ENCODE measurements at places on chromosomes 2 and 18. TPM values are rescaled to one million over a fixed set of nuclear protein-coding genes. Genes with fewer than 3 reads are reported as not detected.
A peak's percentile ranks its signal among the peaks of the same experiment; 100 is the strongest.

DNA sequence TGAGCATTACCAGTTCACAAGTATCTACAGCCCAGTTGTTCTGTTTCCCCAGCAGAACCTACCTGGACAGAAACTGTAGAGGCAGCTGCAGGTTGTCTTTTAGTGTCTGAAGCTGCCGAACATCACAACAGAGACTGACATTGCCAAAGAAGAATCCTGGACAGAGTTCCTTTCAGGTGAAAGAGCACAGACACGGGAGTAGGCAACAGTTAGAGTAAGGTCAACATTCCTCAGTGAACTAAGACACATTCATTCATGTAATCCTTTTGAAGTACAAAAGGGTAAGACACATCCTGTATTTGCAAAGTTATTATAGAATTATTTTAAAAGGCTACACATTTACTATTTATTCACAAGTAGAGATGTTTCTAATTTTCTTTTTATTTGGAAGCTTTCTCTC, 14.3 kb downstream of the NPC1 start:
- H3K4me1 ChIP-seq = peaks cover 24% of the 10 kb centered on the region
- no peak overlapping the region for H3K27ac ChIP-seq
- H3K36me3 ChIP-seq = peaks cover 38% of the 10 kb centered on the region
- H3K4me3 ChIP-seq = no peak overlapping the region
- H3K27me3 ChIP-seq = no peaks in the 10 kb centered on the region

GRCh38 chr2:174210862-174211261, 37.5 kb downstream of the OLA1 start:
- H3K4me3 ChIP-seq = no peak overlapping the region
- H3K27ac ChIP-seq = no peak overlapping the region

DNA sequence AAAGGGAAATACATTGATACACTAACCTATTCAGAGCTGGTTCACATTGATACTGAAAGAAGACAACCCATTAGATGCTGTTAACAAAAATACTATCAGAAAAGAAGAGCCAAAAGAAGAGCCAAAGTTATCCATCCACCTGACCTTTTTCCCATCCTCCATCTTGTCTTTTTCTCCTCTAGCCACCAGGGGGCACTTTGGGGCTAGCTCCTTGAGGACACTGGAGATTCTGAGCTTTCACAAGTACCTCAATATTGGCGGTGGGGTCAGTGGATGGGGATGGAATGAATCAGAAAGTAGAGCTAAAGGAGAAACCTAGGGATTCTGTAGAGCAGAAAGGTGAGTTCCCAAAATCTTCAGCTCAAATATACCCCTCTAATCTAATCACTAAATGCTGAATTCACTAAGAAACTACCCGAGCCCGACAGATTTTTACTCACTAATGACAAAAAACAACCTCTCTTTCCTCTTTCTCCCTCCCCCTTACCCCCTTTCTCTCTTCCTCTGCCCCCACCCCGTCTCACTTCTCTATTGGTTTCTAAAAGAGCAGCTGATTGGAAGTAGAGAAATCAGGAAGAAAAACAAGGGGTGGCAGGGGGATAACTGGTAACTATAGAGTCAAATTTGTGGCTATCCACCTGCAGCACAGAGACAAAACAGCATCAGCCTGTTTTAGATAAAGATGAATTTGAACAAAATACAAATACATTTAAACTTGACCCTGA, 203.3 kb downstream of the TCF4 start:
- peak; percentile 14 for DNase-seq
- no peak overlapping the region for H3K4me3 ChIP-seq
- H3K27me3 ChIP-seq = no peaks in the 10 kb centered on the region
- no peaks in the 10 kb centered on the region for H3K4me1 ChIP-seq

GRCh38 chr2:143481237-143481623, 352.0 kb downstream of the ARHGAP15 start:
- no peak overlapping the region for H3K27ac ChIP-seq
- H3K4me3 ChIP-seq = no peak overlapping the region
- no peaks in the 10 kb centered on the region for H3K27me3 ChIP-seq
- H3K36me3 ChIP-seq = peaks cover 4% of the 10 kb centered on the region
- no peak for DNase-seq

DNA sequence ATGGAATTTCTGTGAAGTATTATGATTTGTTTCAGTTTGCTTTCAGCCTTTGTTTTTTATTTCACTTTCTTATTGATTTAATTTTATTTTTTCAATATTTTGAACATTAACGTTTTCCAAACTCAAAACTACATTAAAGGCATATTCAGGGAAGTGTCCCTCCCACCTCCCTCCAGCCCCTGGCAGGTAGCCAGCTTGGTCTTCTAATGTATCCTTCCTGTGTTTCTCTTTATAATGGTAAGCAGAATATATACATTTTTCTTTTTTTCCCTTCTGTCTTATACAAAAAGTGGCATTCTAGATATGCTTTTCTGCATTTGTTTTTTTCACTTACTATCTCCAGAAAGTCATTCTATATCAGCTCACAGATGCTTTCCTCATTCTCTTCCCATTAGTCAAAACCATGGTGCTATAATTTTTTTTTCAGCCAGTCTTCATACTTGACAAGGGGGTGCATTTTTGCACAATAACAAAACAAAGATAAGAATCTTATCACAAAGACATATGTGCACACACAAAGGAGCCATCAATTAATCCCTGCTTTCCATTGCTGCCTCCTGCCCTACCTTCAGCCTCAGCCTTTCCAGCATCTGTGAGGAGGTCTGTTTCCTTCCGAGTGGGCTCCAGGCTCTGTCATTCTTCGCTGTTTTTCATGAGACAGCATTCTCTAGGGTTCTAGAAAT, 33.7 kb upstream of the TMEM177 start:
- H3K4me3 ChIP-seq = no peak overlapping the region
- no peak for DNase-seq
- H3K4me1 ChIP-seq = peaks cover 3% of the 10 kb centered on the region
- H3K27me3 ChIP-seq = no peaks in the 10 kb centered on the region
- H3K27ac ChIP-seq = no peak overlapping the region

DNA sequence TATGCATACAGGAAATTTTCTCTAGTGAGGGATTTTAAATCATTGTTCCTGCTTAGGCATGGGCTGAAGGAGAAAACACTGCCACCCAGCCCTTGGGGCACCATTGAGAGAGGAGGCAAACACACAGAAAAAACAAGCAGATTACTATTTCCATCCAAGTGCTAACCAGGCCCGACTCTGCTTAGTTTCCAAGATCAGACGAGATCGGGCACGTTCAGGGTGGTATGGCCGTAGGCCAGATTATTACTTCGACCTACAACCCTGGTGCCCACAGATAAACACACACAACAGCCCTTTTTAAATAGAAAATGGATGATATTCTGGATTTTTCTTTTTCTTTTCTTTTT, 45.4 kb upstream of the RHOB start:
- H3K4me1 ChIP-seq = no peaks in the 10 kb centered on the region
- no peaks in the 10 kb centered on the region for H3K36me3 ChIP-seq
- no peak overlapping the region for H3K27ac ChIP-seq
- DNase-seq = no peak
- H3K4me3 ChIP-seq = no peak overlapping the region

DNA sequence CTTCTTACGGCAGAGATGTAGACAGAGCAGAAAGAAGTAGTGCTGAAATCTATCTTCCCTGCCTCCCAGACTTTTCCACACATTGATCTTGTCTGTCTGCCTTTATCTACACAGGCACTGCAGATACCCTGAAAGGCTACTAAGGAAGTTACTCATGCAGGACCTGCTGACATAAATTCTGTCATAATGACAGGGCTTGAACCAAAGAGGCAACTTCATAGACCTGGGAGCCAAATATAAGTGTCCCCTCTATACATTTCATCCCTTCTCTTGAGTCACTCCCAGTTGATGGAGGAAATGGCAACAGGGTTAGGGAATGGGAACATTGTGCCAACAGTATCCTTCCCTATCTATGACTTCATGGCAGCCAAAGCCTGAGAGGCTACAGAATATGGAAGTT, 157.5 kb downstream of the TNS1 start:
- H3K27ac ChIP-seq = no peak overlapping the region
- H3K4me3 ChIP-seq = no peak overlapping the region
- no peak for DNase-seq
- no peaks in the 10 kb centered on the region for H3K27me3 ChIP-seq
- H3K36me3 ChIP-seq = no peaks in the 10 kb centered on the region
- no peaks in the 10 kb centered on the region for H3K4me1 ChIP-seq

- H3K4me1 ChIP-seq = peaks cover 3% of the 10 kb centered on the region
- H3K4me3 ChIP-seq = no peak overlapping the region
- no peak overlapping the region for H3K27ac ChIP-seq
- H3K27me3 ChIP-seq = no peaks in the 10 kb centered on the region
- H3K36me3 ChIP-seq = no peaks in the 10 kb centered on the region
Measured at GRCh38 chr2:105383432-105384166, 15.3 kb downstream of the FHL2 start.

GRCh38 chr18:42024131-42024530, 69.1 kb downstream of the PIK3C3 start:
- no peaks in the 10 kb centered on the region for H3K27me3 ChIP-seq
- no peak overlapping the region for H3K27ac ChIP-seq
- no peak for DNase-seq
- peaks cover 13% of the 10 kb centered on the region for H3K36me3 ChIP-seq
- H3K4me1 ChIP-seq = peaks cover 27% of the 10 kb centered on the region

GRCh38 chr18:50359806-50360205, 15.0 kb upstream of the SKA1 start:
- no peak overlapping the region for H3K4me3 ChIP-seq
- H3K4me1 ChIP-seq = peaks cover 5% of the 10 kb centered on the region
- no peak overlapping the region for H3K27ac ChIP-seq
- H3K27me3 ChIP-seq = peaks cover 7% of the 10 kb centered on the region
- DNase-seq = no peak

DNA sequence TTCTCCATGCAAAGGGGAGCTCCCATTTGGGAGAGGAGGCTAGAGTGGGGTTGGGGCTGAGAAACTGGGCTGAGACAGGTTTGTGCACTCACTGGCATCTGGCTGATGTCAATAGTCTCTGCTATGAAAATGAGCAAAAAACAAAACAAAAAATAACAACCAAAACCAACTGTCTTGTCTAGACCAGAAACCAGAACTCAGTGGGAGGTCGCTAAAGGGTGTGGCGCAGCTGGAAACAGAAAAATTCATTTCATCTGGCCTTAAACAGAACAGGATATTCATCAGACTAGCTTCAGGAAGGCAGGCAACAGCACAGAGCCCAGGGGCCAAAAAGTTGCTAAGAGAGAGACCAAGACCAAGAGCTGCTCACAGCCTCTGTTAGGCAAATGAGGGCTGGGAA, 126.1 kb downstream of the THNSL2 start:
- no peaks in the 10 kb centered on the region for H3K36me3 ChIP-seq
- DNase-seq = no peak
- no peaks in the 10 kb centered on the region for H3K4me1 ChIP-seq
- H3K4me3 ChIP-seq = no peak overlapping the region

DNA sequence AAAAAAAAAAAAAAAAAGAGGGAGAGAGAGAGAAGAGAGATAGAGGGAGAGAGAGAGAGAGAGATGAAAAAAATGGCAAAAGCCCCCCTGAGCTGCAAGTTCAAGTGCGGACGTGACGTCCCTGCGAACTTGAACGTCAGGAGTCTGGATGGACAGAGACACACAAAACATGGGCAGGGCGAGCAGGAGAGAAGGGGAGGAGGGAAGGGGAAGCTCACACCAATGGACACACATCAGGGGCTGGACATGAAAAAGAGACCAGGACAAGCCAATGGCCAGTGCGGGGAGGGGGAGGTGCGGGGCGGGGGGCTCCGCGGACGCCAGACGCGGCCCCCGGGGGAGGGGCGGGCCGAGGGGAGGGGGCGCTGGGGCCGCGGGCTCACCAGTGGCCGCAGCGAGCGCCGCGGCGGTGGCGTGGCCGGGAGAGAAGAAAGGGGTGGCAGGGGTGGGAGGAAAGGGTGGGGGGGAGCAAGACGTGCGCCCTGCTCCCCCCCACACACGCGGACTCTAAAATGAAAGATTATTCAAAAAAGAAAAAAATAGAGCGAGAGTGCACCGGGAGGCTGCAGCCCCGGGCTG, at the start of gene BCL11A:
BCL11A (minus strand) TSS at position 160 of the 579 bp plus-strand sequence. CDS start 384 bp downstream, outside the sequence.
- H3K4me3 ChIP-seq = peak within 1 kb of the TSS; percentile 90
- peaks cover 36% of the 10 kb centered on the region for H3K4me1 ChIP-seq
- H3K27me3 ChIP-seq = peaks cover 94% of the 10 kb centered on the region
- no peak for DNase-seq
- H3K27ac ChIP-seq = peak within 1 kb of the TSS; percentile 74
- H3K36me3 ChIP-seq = no peaks in the 10 kb centered on the region

DNA sequence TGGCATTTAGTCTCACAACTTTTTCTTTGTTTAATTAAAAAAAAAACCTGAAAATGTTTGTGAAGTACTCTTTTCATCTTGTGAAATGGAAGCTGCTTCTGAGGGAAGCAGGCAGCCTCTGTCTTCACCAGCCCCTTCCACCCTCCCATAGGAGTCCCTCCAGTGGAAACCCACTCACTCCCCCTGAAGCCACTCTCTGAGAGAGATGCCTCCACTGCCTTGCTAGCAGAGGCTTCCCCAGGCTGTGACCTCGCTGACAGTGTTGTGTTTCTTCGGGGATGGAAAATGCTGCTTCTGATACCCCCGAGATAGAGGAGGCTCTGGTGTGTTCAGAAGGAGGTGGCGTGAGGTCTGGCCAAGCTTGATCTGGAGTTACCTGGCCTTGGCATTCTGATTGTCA, 59.9 kb downstream of the SH3RF3 start:
- no peak overlapping the region for H3K27ac ChIP-seq
- H3K4me3 ChIP-seq = no peak overlapping the region
- H3K27me3 ChIP-seq = no peaks in the 10 kb centered on the region
- H3K4me1 ChIP-seq = peaks cover 3% of the 10 kb centered on the region
- no peaks in the 10 kb centered on the region for H3K36me3 ChIP-seq

GRCh38 chr2:68936889-68937288, 15.8 kb downstream of the GKN2 start:
- no peaks in the 10 kb centered on the region for H3K36me3 ChIP-seq
- no peak for DNase-seq
- H3K27ac ChIP-seq = no peak overlapping the region

- H3K27ac ChIP-seq = no peak overlapping the region
- DNase-seq = no peak
- no peak overlapping the region for H3K4me3 ChIP-seq
- no peaks in the 10 kb centered on the region for H3K27me3 ChIP-seq
- no peaks in the 10 kb centered on the region for H3K4me1 ChIP-seq
Measured at GRCh38 chr18:66792466-66792865, 188.6 kb upstream of the CDH19 start.

- H3K27ac ChIP-seq = no peak overlapping the region
- no peaks in the 10 kb centered on the region for H3K4me1 ChIP-seq
- H3K36me3 ChIP-seq = no peaks in the 10 kb centered on the region
- H3K4me3 ChIP-seq = no peak overlapping the region
Measured at GRCh38 chr2:228802181-228803071, 468.7 kb downstream of the PID1 start.

IL36A gene
- total RNA-seq = not detected

PLB1 gene
- total RNA-seq = 0.99 TPM

LCT gene
- total RNA-seq = 0.31 TPM

MYL12B gene
- 234 TPM for total RNA-seq

UCN gene
- total RNA-seq = 1.3 TPM

DPP10 gene
- total RNA-seq = not detected

SNED1 gene
- 1.0 TPM for total RNA-seq

RAB27B gene
- total RNA-seq = not detected

GAL3ST2 gene
- total RNA-seq = not detected

FAM228B gene
- total RNA-seq = 4.1 TPM

SATB2 gene
- total RNA-seq = 0.28 TPM

GAREM1 gene
- not detected for total RNA-seq

APOB gene
- total RNA-seq = not detected

RGPD3 gene
- not detected for total RNA-seq

VSNL1 gene
- not detected for total RNA-seq

Data from activated naive CD8-positive, alpha-beta T cell treated with anti-CD3 and anti-CD28 coated beads for 36 hours (primary cell).